Chondrocyte (in vitro differentiated cells): ENCODE measurements at places on chromosomes 3 and 15. TPM values are rescaled to one million over a fixed set of nuclear protein-coding genes. Genes with fewer than 3 reads are reported as not detected.

Gene CD200R1
- not detected in 3 replicates for total RNA-seq

GRCh38 chr3:170448584-170448983 lies 29.9 kb downstream of the CLDN11 start:
- DNase-seq = no peak

- DNase-seq = no peak
Measured at GRCh38 chr3:11050666-11051323, 58.2 kb downstream of the SLC6A1 start.

DNA sequence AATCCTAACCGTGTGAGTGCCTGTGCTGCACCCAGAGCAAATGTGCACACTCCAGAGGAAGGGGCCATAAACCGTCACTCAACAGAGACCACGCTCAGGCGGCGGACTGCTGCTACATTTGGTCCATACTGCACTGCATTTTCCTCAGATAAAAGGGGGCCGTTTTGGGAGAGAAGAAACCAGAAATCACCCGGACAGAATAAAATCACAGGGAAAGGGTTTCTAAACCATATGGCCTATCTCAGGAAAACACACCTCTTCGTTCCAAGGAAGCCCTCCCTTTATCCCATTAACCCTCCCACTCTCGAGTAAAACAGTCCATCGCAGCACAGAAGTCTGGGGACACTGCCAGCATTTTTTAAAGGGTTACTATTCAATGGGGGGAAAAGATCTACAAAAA lies 7.6 kb downstream of the IL17RD start:
- DNase-seq = no peak

- no peak for DNase-seq
Measured at GRCh38 chr3:109702252-109702651, 364.9 kb upstream of the DPPA4 start.

Gene SCAMP2
- total RNA-seq = 67.4 to 75.5 TPM (median 67.9 TPM) in 3 replicates

Gene SAMD7
- not detected in 3 replicates for total RNA-seq

Gene RAB8B
- 27.6 to 34.8 TPM (median 32.7 TPM) in 3 replicates for total RNA-seq

Gene CDAN1
- 14.5 to 21.0 TPM (median 15.7 TPM) in 3 replicates for total RNA-seq

DNA sequence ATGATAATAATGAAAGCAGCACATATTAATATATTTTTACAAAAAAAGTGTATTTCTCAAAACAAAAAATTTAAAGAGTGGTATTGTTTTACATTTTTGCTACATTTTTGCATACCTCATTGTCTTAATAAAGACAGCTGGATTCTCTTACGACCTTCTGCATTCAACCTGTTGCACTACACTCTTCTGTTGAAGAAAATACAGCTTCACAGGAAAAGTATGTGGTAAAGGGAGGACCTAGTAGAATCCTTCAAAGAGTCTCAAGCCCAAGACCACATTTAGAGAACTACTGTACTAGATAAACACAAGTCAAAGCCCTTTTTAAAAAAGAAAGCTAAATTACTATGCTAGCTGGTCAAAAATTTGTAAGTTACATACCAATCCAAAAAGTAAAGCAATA lies 7.9 kb downstream of the ZNF280D start:
- no peak for DNase-seq

Gene CYP1A2
- total RNA-seq = not detected in 3 replicates
